ENCODE measurements at places on chromosomes 16 and 17.
A peak's percentile ranks its signal among the peaks of the same experiment; 100 is the strongest.

- DNase-seq: no peak
Measured at GRCh38 chr16:52953215-52953614, 99.5 kb downstream of the CHD9NB start.

- no peak for DNase-seq
Measured at GRCh38 chr17:73013816-73014663, 78.4 kb downstream of the SLC39A11 start.

- DNase-seq: no peak
Measured at GRCh38 chr17:74513987-74514631, 17.2 kb downstream of the CD300LB start.

GRCh38 chr17:7292194-7292593 lies 2.2 kb downstream of the YBX2 start:
- DNase-seq: no peak

GRCh38 chr16:73206151-73206707 lies 158.3 kb upstream of the ZFHX3 start:
- no peak for DNase-seq

- DNase-seq: no peak
Measured at GRCh38 chr17:77513045-77513444, 372.3 kb downstream of the SEC14L1 start.

- DNase-seq: peak; percentile 34
Measured at GRCh38 chr17:57880086-57880456, 30.2 kb upstream of the MRPS23 start.

DNA sequence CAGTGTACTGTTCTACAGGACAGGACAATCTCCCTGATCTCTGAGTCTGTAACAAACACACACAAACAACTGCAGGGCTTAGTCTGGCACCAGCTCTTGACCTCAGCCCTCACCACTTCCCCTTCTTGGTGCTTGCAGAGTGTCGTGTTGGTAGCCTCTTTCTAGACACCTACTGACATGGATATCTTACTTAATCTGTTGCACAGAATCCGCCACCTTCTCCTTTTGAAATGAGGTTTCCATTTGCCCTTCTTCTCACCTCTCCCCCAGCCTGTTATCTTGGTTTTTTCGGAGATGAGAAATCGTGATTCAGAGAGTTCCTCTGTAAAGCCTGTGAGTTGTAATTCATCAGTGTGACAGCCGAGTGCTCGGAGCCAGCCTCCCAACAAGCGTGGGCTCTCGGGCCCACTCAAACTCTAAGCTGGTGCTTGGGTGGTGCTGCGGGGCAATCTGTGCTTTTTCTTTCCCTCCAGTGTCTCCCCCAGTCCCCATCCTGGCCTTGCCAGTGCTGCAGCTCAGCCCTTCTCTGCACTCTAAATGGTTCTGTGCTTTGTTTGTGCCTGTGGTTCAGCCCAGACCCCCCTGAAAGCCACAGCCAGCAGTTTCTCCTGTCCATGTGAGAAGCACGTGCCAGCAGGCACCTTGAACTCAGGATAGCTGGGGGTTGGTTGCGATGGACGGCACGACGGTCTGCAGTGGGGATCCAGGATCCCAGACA lies 28.1 kb downstream of the KIAA0513 start:
- peak; percentile 49 for DNase-seq

- DNase-seq: no peak
Measured at GRCh38 chr17:80362428-80363119, 52.4 kb upstream of the ENDOV start.

- no peak for DNase-seq
Measured at GRCh38 chr16:50285406-50286003, 19.2 kb downstream of the ADCY7 start.

DNA sequence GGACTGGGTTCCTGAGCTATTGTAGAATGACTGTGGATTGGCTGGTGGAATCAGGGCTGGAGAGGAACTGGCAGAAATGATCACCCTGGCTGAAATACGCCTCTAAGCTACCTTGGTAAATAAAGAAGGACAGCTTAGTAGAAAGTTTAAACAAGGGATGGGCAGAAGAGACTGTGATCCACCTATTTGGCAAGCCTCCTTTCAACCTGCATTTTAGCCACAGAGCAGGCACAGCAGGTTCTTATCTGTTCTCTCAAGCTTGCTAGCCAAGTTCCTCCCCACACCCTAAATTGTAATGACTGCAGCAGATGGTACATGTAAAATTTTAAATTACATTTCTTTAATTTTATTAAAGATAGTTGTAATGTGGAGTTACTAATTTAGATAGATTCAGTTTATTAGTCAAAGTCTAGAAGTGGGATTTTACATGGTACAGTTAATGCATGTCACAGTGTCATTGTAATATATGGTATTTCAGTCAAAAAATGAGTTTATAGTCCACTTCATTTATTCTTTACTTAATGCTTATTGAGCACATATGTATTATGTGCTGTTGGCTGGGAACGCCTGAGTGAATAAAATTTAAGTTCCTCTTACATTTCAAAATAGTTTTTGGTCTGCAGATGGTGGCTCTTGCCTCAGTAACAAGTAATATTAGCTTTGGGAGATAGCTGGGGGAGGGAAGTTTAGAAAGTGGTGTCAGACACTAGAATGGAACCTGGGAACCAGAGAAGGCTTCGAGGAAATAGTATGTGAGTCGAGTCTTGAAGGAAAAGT lies 11.2 kb downstream of the EPN2 start:
- no peak for DNase-seq

DNA sequence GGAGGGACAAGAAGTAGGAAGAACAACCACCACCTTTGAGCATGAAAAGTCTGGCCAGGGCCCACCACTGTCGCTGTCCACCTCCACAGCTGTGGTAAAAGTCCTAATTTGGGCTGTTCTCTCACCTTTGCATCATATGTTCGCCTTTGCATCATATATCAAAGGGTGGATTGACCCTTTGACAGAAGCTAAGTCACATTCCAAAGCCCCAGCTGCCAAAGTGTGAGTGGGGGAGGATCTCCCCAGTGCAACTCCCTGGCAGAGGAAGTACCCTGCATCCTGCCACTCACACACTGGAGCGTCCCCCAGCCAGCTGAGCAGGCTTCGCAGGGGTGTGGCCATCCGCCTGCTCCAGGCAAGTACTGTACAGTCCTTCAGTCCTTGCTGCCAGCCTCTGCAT lies 12.7 kb upstream of the SPECC1 start:
- DNase-seq: no peak

- DNase-seq: peak; percentile 29
Measured at GRCh38 chr17:76266244-76266938, 1.2 kb downstream of the UBALD2 start.

- DNase-seq: no peak
Measured at GRCh38 chr16:66928702-66929388, 3.5 kb upstream of the RRAD start.

DNA sequence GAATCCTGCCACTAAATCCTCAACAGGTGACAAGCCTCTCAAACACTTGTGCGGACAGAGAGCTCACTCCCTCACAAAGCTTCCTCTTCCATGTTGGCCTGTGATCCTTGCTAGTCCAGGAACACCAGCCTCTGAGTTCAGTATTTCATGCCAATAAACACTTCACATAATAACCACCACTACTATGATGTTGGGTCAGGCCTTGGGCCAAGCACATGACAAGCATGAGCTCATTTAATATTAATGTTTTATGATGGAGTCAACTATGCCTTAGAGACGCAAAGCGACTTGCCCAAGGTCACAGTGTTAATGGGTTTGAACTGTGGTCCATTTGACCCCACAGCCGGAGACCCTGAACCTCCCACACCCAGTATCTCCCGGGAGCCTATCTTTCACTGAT lies 129.1 kb downstream of the GAS7 start:
- no peak for DNase-seq

DNA sequence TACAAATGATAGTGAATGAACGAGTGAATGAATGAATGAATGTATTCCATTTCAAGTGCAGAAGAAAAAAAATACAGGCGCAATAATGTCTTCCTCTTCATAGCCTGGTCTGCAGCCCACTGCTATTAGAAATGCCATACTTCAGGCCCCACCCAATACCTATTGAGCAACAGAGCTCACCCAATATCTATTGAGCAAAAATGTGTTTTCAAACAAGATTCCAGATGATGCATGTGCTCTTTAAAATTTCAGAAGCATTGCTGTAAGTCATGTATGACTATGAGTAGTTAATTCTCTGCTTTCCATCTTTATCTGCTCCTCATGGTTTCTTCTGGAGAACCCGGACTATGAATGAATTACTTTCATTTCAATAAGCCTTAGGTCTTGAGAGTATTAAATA lies 308.2 kb downstream of the XYLT1 start:
- no peak for DNase-seq

- peak; percentile 15 for DNase-seq
Measured at GRCh38 chr16:71537643-71538042, 11.4 kb downstream of the CHST4 start.

DNA sequence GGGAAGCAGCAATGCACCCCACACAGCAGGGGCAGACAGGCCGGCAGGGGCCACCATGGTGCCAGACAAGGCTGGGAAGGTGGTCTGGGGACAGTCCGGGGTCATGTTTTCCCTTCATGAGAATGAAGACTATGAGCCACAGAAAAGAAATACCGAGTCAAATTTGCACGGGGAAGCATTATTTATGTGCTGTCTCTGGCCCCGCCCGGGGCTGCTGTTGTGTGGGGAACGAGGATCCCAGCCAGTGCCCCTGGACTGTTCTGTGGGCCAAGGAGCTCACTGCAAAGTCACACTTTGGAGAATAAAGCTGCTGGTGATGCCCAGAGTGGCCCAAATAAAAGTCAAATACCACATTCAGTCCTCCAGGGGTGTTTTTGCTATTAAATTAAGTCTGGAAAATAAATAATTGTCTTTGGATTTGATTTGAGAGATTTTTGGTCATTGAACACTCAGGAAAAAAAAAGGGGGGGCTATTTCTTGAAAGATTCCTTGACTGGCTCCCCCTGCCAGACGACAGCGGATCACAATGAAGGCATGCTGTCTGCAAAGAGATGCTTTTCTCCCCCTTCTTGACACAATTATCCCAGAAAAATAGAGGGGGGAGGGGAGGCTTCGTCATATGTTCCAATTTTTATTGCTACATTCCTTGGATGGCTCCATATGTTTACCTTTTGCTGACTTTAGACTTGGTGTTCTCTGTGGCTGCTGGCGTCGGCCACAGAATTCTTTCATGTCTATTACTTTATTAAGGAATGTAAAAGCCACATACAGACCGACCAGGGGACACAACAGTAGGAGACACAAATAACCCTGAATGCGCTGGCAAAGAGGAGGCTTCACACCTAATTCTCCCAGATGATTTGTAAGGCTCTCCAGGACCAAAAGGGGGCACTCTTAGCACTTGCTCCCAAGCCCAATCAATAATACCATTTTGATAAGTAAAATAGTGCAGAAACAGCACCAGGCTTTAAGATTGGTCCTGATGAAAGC lies 27.1 kb upstream of the ANKFN1 start:
- DNase-seq: no peak

All from activated naive CD4-positive, alpha-beta T cell treated with anti-CD3 and anti-CD28 coated beads, Interleukin-2, amount 50 U/mL, for 16 hours (primary cell).